ENCODE measurements at places on chromosomes 7 and 10. TPM values are rescaled to one million over a fixed set of nuclear protein-coding genes. Genes with fewer than 3 reads are reported as not detected.
A peak's percentile ranks its signal among the peaks of the same experiment; 100 is the strongest.

GRCh38 chr7:132575419-132575981 is 770 bp downstream of the PLXNA4 start:
- peaks cover 73% of the 10 kb centered on the region for H3K27me3 ChIP-seq
- H3K4me1 ChIP-seq, result peaks cover 20% of the 10 kb centered on the region
- H3K4me3 ChIP-seq, result peak overlapping the region; percentile 22
- no peaks in the 10 kb centered on the region for H3K36me3 ChIP-seq

- H3K36me3 ChIP-seq, result no peaks in the 10 kb centered on the region
- no peaks in the 10 kb centered on the region for H3K27me3 ChIP-seq
- no peak overlapping the region for H3K27ac ChIP-seq
- no peaks in the 10 kb centered on the region for H3K4me1 ChIP-seq
These were observed 16.8 kb downstream of the IL2RA start for GRCh38 chr10:6045314-6045848.

DNA sequence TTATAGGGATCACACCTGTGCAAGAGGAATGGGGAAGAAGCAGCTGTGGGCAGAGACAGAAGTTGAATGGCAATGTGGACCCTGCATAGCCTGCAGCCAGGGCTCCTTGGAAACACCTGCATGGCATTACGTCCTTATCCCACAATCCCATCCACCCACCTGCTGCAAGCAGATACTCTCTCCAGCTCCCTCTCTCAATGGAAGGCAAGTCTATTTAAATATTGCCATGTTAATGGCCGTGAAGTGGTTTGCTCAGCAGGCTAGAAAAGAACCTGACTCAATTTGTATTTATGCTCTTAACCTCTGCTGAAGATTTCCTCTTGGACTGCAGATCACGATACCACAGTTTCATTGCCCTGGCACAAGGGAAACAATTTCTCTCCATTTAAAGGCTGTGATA is 417.0 kb downstream of the TYW1 start:
- no peak overlapping the region for H3K4me3 ChIP-seq
- no peaks in the 10 kb centered on the region for H3K27me3 ChIP-seq
- no peaks in the 10 kb centered on the region for H3K4me1 ChIP-seq
- no peaks in the 10 kb centered on the region for H3K36me3 ChIP-seq

DNA sequence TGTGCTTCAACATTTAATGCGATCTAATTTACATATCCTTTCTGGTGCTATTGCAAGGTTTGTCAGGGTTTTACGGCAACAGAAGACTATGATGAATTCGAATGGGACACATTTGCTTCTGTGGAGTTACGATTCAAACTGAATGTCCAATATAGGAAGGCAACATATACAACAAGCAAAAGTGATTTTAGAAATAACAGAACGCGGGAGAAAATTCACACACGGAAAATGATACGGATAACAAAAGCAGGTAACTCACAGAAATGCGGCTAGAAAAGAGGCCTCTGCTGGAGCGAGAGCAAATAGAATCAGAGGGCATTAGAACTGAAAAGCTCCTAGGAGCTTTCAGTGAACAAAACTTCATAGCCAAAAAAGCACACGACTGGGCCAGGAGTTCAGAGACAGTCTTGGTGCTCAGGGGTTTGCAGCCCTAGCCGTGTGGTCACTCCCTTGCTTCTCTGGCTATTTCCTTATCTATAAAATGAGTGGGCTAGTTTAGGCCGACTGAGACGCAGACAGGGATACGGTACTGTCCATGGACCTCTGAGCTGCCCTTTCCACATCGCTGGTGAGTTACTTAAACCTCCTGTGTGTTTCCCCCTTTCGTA is 557 bp upstream of the TAX1BP1 start:
- H3K4me3 ChIP-seq, result peak overlapping the region; percentile 93
- peak overlapping the region; percentile 98 for H3K27ac ChIP-seq
- H3K36me3 ChIP-seq, result no peaks in the 10 kb centered on the region
- no peak for DNase-seq

GRCh38 chr7:35749556-35749955 is 51.3 kb upstream of the SEPTIN7 start:
- H3K4me1 ChIP-seq, result peaks cover 26% of the 10 kb centered on the region
- H3K4me3 ChIP-seq, result no peak overlapping the region
- no peak overlapping the region for H3K27ac ChIP-seq
- peak; percentile 66 for DNase-seq

- H3K4me1 ChIP-seq, result no peaks in the 10 kb centered on the region
- no peaks in the 10 kb centered on the region for H3K27me3 ChIP-seq
- DNase-seq, result no peak
- H3K4me3 ChIP-seq, result no peak overlapping the region
- no peak overlapping the region for H3K27ac ChIP-seq
- H3K36me3 ChIP-seq, result no peaks in the 10 kb centered on the region
These were observed 80.2 kb upstream of the MSRB2 start for GRCh38 chr10:23015021-23015707.

The ODAD2 gene
- total RNA-seq, result 1.5 TPM
